ENCODE measurements at places on chromosomes 6 and 20.
A peak's percentile ranks its signal among the peaks of the same experiment; 100 is the strongest.

- H3K4me3 ChIP-seq, result peak within 1 kb of the TSS; percentile 70
- peak; percentile 81 for DNase-seq
- H3K27me3 ChIP-seq, result no peaks in the 10 kb centered on the region
- H3K4me1 ChIP-seq, result no peaks in the 10 kb centered on the region
Observed at GRCh38 chr6:144008120-144008811, at the start of gene PLAGL1. Gene PLAGL1 (minus strand): TSS chr6:144008259. CDS start chr6:143948136, 60,123 bp downstream.

DNA sequence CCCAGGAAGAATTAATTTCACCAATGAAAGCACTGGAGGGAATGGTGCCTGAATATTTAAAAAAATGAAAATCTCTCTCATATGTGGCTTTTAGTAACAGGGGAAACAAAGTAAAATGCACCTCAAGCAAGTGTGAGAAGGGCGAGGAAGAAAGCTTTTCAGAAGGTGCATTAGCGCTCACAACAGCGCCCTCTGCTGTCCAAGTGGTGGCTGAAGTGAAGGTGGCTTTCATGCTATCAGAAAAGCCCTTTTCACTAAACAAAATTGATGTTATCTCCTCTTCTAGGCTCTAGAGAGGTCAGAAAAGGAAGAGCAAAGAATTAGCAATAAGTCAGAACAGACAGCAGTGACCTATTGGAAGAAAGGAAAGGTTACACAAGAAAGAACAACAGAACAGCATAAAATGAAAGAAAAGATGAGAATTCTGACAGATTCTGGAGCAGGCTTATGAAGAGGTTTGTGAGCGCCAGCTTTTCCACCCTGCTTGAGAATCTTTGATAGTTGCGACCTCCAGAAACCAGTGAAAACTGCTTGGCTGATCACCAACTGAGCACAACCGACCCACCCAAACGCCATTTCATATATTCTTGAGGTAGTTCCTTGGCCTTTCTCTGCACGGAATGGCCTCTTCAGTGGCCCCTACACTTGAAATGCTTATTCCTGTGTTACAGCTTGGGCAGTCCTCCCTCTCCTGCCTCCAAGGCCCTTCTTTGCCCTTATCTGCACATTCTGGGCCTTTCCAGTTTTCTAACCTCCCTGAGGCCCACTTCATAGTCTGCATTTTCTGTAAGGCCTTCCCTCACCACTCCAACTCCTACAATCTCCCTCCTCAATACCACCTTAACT, 45.3 kb downstream of the SMLR1 start:
- H3K36me3 ChIP-seq, result no peaks in the 10 kb centered on the region
- H3K4me3 ChIP-seq, result no peak overlapping the region
- H3K27me3 ChIP-seq, result no peaks in the 10 kb centered on the region
- peak; percentile 84 for DNase-seq

GRCh38 chr20:21511485-21511849, 2.4 kb downstream of the NKX2-2 start:
- no peak for DNase-seq
- H3K27me3 ChIP-seq, result peaks cover 100% of the 10 kb centered on the region
- no peak overlapping the region for H3K27ac ChIP-seq
- H3K4me3 ChIP-seq, result peak overlapping the region; percentile 44
- H3K4me1 ChIP-seq, result peaks cover 77% of the 10 kb centered on the region

DNA sequence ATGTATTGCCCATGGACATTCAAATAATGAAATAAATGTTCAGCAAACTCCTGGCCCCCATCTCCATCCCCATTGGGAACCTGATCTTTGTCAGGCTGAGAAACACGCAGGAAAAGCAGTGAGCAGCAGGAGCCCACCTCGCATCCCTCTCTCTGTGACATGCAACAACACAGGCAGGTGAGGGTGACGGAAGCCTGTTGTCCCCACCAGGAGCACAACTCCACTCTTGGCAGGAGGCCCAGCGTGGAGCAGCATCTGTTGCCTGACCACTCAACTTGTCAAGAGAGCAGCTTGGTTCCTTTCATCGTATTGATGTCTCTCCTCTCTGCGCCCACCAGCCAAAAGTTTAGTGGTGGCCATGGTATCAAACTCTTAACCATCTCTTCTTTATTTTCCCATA, 586.9 kb upstream of the ARID1B start:
- no peaks in the 10 kb centered on the region for H3K36me3 ChIP-seq
- peaks cover 10% of the 10 kb centered on the region for H3K4me1 ChIP-seq
- H3K27me3 ChIP-seq, result no peaks in the 10 kb centered on the region
- no peak for DNase-seq
- H3K27ac ChIP-seq, result no peak overlapping the region
- no peak overlapping the region for H3K4me3 ChIP-seq

DNA sequence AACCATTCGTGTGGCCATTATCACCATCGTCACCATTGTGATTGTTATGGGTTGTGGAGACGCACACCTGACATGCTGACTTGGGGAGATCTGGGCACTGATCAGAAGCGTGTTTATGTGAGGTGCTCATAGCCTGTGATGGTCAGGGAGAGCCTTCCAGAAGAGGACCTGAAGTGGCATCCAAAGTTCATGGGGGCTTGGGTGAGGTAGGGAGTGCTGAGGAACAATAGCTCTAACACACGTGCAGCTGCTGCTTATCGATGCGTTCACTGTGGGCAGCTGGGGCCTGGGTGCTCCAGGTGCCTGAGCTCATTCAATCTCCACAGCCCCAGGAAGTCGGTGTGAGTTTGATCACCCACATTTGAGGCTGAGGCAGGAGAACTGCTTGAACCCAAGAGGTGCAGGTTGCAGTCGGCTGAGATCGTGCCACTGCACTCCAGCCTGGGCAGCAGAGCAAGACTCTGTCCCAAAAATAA, 227.3 kb downstream of the PREX1 start:
- H3K36me3 ChIP-seq, result no peaks in the 10 kb centered on the region
- H3K4me1 ChIP-seq, result no peaks in the 10 kb centered on the region
- H3K27ac ChIP-seq, result no peak overlapping the region
- H3K27me3 ChIP-seq, result peaks cover 27% of the 10 kb centered on the region
- DNase-seq, result peak; percentile 20
- no peak overlapping the region for H3K4me3 ChIP-seq

GRCh38 chr6:12147557-12148316, 135.6 kb downstream of the HIVEP1 start:
- H3K27me3 ChIP-seq, result no peaks in the 10 kb centered on the region
- DNase-seq, result no peak
- no peak overlapping the region for H3K4me3 ChIP-seq
- H3K27ac ChIP-seq, result no peak overlapping the region
- no peaks in the 10 kb centered on the region for H3K36me3 ChIP-seq
- H3K4me1 ChIP-seq, result peaks cover 16% of the 10 kb centered on the region

GRCh38 chr6:1524040-1524480, 85.7 kb upstream of the FOXC1 start:
- H3K36me3 ChIP-seq, result no peaks in the 10 kb centered on the region
- peaks cover 16% of the 10 kb centered on the region for H3K27me3 ChIP-seq
- peak overlapping the region; percentile 2 for H3K4me3 ChIP-seq
- DNase-seq, result no peak
- peaks cover 26% of the 10 kb centered on the region for H3K4me1 ChIP-seq

- H3K27me3 ChIP-seq, result no peaks in the 10 kb centered on the region
- H3K36me3 ChIP-seq, result no peaks in the 10 kb centered on the region
- H3K4me3 ChIP-seq, result no peak overlapping the region
- H3K27ac ChIP-seq, result no peak overlapping the region
- peaks cover 32% of the 10 kb centered on the region for H3K4me1 ChIP-seq
Observed at GRCh38 chr6:138538390-138539031, 39.2 kb upstream of the NHSL1 start.

DNA sequence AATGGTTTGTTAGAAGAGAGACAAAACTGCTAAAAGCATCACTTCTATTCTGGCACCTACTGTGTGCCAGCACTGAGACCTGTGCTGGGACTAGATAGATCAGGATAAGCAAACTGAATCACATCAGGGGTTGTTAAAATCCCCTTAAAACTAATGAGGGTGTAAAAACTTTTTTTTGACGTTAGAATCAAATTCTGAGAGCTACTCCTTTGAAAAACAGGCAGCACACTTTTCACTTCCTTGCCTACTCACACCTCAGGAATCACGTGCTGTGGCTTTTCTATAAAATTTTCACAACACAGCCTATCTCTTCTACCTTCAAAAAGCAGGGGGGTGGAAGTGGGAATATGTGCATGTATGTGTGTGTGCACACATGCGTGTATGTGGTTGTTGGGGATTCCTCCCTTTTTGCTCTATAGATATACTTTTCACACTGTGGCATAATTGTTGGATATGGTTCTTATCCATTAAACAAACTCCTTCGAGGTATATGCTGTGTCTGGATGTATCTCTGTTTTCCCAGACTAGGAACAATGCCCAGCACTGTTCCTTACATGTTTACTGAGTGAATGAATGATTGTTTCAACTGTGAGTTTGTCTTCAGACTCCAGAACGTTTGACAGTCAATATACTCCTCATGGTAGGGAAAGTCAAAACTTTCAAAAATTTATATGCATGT, 105.4 kb downstream of the FYN start:
- H3K27ac ChIP-seq, result no peak overlapping the region
- no peak for DNase-seq
- no peak overlapping the region for H3K4me3 ChIP-seq
- peaks cover 10% of the 10 kb centered on the region for H3K4me1 ChIP-seq

GRCh38 chr20:24762371-24762770, 186.7 kb upstream of the CST7 start:
- DNase-seq, result no peak
- no peaks in the 10 kb centered on the region for H3K4me1 ChIP-seq
- H3K36me3 ChIP-seq, result no peaks in the 10 kb centered on the region
- H3K4me3 ChIP-seq, result no peak overlapping the region

DNA sequence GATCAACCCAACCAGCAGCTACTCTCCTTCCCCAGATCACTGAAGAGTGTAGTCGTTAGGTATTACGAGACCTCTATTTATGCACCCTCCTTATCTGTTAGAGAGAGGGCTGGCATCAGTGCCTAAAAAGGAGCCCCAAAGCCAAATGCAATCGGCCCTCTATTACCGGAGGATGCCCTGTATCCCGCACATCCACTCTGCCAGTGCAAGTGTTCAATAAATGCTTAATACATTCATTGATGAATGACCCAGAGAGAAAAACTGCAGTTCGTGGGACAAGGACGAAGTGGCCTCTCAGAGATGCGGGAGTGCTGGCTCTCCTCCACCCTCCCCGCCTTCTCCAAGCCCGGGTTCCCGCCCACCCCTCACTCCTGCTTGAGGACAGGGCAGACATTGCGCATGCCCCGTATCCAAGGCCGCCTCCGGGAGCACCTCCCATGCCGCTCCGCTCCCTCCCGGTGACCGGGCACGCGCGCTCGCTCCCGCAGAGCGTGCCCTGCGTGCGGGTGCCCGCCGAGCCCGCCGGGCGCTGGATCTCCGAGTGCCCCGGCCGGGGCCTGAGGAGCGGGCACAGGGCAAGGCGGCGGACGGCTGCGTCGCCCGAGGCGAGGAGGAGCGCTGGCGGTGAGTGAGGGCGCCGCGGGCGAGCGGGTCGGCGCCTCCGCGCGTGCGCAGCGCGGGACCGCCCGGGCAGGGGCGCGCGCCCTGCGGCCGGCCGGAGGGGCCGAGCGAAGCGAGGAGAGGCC, 27.2 kb upstream of the BTBD3 start:
- peak overlapping the region; percentile 99 for H3K4me3 ChIP-seq
- H3K27ac ChIP-seq, result peak overlapping the region; percentile 97
- peak; percentile 92 for DNase-seq
- no peaks in the 10 kb centered on the region for H3K36me3 ChIP-seq

DNA sequence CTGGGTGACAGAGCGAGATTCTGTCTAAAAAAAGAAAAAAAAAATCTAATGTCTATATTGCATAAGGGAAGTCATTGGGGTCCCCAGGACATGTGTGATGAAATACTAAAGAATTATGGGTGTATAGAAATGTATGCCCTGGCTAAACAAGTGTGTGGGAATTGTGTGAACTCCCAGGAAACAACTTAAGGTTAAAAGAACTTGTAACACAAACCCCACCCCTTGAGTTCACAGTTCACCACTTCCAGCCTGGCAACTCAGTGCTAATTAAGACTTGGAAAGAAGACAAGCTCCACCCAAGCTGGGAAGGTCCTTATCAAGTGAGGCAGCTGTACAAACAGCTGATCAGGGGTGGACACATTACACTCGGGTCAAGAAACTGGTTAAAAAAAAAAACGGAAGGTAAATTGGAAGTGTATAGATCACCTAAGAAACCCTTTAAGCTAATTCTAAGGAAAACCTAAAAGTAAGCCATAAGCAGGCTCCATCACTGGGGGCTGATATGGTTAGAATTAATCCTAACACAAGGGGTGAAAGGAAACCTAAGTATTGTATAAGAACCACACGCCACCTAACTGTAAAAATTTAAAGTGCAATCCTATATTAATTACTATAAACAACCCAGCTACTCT, 25.2 kb downstream of the HLA-A start:
- H3K27ac ChIP-seq, result no peak overlapping the region
- H3K27me3 ChIP-seq, result no peaks in the 10 kb centered on the region
- peaks cover 43% of the 10 kb centered on the region for H3K4me1 ChIP-seq
- DNase-seq, result no peak
- H3K36me3 ChIP-seq, result peaks cover 4% of the 10 kb centered on the region
- no peak overlapping the region for H3K4me3 ChIP-seq

DNA sequence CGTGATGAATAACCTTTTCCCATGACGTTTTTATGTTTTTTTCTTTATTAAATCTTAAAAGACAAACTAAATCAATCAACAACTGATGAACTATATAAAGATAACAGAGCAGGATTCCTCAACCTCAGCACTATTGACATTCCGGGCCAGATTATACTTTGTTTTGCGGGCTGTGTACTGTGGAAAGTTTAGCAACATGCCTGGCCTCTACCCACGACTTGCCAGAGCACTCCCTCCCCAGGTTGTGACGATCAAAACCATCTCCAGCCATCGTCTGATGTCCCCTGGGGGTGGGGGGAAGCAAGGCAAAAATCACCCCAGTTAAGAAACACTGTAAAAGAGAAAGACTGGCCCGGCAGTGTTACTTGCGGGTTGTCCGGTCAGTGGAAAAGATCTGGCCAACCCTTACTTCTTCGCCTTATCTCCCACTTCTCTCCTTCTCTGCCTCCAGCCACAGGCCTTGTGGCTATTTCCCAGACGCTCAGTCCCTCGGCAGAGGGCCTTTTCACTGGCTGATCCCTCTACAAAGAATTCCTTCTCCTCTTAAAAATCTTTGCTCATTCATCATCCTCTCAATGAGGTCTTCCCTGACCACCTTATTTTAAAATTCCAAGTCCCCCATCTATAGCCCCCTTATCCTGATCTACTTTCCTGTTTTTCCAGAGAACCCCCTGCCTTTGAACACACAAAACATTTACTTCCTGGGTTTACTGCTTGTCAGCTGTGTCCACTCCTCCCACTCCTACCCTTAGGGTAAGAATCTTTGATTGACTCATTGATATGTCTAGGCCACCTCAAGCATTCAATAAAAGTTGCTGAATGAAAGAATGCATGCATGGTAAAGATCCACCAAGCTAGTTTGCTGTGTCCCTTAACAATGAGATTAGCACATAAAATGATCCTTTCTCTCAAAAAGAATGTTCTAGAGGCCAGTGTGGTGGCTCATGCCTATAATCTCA, 14.7 kb upstream of the RAB22A start:
- no peak for DNase-seq
- no peaks in the 10 kb centered on the region for H3K36me3 ChIP-seq
- H3K4me3 ChIP-seq, result no peak overlapping the region
- no peak overlapping the region for H3K27ac ChIP-seq
- no peaks in the 10 kb centered on the region for H3K27me3 ChIP-seq

- no peaks in the 10 kb centered on the region for H3K36me3 ChIP-seq
- no peak overlapping the region for H3K27ac ChIP-seq
- DNase-seq, result no peak
- H3K4me1 ChIP-seq, result no peaks in the 10 kb centered on the region
- no peak overlapping the region for H3K4me3 ChIP-seq
- no peaks in the 10 kb centered on the region for H3K27me3 ChIP-seq
Observed at GRCh38 chr6:49506569-49507111, 6.9 kb downstream of the GLYATL3 start.

GRCh38 chr20:46931699-46932098, 37.1 kb downstream of the EYA2 start:
- H3K27ac ChIP-seq, result peak overlapping the region; percentile 59
- peaks cover 31% of the 10 kb centered on the region for H3K4me1 ChIP-seq
- no peak overlapping the region for H3K4me3 ChIP-seq
- H3K27me3 ChIP-seq, result no peaks in the 10 kb centered on the region

All from suprapubic skin (tissue), 4 donors.